NCI-H1436 (cell line): ENCODE measurements at places on chromosomes 11 and 22.

DNA sequence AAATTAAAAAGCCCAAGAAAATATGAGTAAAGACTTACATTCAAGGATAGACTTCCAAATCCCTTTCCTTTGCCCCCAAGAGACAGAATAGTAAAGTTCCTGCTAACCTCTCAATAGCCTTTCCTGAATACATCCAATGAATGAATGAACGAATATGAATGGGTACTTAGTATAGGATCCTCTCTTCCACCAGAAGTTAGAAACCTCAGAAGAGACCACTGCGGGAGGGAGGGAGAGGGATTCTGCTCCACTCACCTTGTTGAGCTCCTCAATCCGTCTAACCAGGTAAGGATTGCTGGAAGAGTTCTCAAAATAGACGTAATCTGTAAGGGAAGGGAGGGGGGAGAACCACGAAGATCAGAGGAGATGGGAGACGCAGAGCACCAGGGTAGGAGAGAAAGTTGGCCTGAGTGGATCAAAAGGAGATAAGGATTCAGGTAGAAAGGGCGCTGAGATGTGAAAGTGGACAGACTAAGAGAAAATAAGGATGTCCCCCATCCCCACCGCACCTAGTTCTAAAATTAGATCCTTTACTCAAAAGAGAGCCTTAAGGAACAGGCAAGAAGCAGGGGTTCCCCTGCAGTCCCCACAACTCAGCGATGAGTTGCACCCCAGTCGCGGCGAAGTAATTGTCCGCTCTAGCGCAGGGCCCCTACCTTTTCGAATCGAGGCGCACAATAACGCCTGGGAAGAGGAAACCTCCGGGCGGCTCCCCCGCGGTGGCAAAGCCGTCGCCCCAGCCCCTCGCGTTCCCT, 1.1 kb downstream of the MTA2 start:
- DNase-seq = no peak

GRCh38 chr11:65983589-65983987, 18.4 kb downstream of the EIF1AD start:
- DNase-seq = no peak

- DNase-seq = no peak
Measured at GRCh38 chr11:41955066-41955465, 495.6 kb upstream of the LRRC4C start.

DNA sequence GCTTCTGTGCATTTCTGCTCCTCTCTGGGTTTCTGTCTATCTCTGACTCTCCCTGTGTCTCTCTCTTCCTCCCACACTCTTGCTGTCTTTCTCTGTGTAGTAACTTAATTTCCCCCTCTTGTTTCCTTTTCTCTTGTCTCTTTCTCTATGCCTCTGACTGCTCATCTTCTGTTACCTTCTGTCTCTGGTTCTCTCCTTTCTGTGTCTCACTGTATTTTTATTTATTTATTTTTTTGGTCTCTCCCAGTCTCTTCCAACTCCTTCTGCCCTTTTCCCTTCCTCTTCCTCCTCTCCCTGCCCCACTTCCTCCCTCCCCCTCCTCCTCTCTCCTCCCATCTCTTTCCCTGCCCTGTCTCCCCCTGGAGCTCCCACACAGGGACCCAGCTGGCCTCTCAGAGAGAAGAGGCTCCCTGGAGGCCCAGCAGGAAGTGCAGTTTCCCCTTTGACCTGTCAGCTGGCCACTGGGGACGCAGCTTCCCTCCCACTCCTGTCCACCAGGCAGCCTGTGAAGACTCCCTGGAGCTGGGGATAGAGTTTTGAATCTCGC, 38.3 kb upstream of the MYH9 start:
- DNase-seq = no peak

DNA sequence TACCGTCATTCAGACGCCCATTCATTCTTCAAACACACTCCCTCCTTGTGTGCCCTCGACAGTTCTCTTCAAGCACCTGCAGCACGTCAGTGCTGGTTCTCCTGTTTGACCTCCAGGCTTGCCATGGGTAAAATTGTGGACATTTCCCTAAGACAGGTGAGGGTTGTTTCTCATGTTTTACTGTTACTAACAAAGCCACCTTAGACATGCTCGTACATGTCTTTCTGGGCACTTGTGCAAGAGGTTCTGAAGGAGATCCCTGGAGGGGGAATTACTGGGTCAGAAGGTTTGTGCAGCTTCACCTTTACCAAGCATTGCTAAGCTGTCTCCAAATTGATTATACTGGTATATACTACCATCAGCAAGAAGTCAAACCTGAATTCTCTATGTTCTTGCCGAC, 189.7 kb upstream of the TMEM45B start:
- DNase-seq = no peak

- DNase-seq = no peak
Measured at GRCh38 chr11:100857236-100858005, 170.3 kb downstream of the ARHGAP42 start.
